Activated T-helper 17 cell treated with anti-CD3 and anti-CD28 coated beads, Interleukin-2, amount 50 U/mL, for 72 hours (primary cell): ENCODE measurements at places on chromosomes 6 and 20. TPM values are rescaled to one million over a fixed set of nuclear protein-coding genes. Genes with fewer than 3 reads are reported as not detected.

- ATAC-seq, result no peak
These were observed 149.7 kb upstream of the SGK1 start for GRCh38 chr6:134467620-134468019.

- ATAC-seq, result no peak
These were observed 1686.4 kb downstream of the GRIK2 start for GRCh38 chr6:103079867-103080266.

DNA sequence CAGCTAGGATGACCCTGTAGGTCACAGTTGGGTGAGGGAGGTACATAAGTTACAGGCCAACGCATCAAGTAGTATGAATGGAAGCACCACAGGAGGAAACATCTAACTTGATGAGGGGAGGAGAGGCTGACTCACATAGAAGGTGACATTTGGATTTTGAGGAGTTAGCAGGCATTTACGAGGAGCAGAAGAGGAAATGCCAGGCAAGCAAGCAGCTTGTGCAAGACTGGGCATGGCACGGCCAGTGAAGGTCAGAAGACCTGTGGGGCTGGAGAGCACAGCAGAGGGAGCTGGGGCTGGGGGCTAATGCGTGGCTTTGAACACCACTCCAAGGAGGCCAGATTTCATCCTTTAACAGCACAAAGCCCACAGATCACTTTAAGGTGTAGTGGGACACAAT lies 37.8 kb downstream of the MUC22 start:
- no peak for ATAC-seq

- ATAC-seq, result no peak
These were observed 4.8 kb downstream of the SLC32A1 start for GRCh38 chr20:38728911-38729642.

- no peak for ATAC-seq
These were observed 34.3 kb upstream of the TULP4 start for GRCh38 chr6:158278004-158278403.

- no peak for ATAC-seq
These were observed 89.2 kb downstream of the TRMT11 start for GRCh38 chr6:126075335-126076071.

DNA sequence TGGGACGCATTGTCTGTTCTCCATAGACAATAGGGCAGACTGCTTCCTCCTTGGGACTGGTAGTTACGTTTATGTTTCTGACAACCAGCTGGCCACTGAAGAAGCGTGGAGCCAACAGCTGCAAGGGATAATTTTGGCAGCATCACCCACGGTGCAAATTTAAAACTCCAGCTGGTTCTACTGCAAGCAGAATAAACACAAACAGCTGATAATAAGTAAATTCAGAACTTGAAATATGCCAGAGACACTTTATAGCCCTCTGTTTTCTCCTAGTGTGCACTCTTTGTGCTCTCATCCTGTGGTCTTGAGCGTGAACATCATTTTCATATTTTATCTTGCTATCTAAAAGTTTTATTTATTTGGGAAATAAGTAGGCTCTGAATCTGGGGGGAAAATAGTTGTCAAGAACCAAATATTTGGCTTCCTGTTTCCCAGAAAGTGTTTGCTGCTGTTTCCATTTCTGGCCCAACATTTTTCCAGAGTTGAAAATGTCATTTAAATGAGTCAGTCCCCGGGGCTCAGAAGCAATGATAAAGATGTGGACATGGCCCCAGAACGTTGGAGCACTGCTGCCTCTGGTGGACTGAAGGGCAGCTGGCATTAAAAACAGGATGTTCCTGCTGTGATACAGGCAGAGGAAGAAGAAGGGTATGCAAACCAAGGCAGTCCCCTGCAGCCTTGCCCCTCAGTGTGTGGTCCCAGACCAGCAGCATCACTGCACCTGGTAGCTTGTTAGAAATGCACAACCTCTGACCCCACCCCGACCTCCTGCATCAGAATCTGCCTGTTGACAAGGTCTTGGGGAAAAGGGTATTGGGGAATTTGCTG lies 12.5 kb upstream of the THBD start:
- ATAC-seq, result no peak

- ATAC-seq, result no peak
These were observed 122.5 kb downstream of the RNGTT start for GRCh38 chr6:88840796-88841539.

- ATAC-seq, result peak; percentile 40
These were observed 89.5 kb downstream of the TIAM2 start for GRCh38 chr6:155084431-155085123.

- no peak for ATAC-seq
These were observed 835.6 kb downstream of the TBC1D32 start for GRCh38 chr6:120498711-120499110.

AKAP12 gene
- total RNA-seq, result 0.79 TPM

- no peak for ATAC-seq
These were observed 18.8 kb downstream of the ELOVL4 start for GRCh38 chr6:79928478-79928998.

DNA sequence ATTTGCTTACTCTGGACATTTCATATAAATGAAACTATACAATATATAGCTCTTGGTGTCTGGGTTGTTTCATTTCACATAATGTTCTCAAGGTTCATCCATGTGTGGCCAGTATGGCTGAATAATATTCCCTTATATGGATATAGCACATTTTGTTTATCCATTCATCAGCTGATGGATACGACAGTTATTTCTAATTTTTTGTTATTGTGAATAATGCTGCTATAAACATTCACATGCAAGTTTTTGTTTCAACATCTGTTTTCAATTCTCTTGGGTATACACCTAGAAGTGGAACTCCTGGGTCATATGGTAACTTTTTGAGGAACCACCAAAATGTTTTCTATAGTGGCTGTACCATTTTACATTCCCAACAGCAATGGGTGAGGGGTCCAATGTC lies 101.1 kb downstream of the CDK19 start:
- ATAC-seq, result no peak

PPP1R3D gene
- total RNA-seq, result 5.3 TPM

DNA sequence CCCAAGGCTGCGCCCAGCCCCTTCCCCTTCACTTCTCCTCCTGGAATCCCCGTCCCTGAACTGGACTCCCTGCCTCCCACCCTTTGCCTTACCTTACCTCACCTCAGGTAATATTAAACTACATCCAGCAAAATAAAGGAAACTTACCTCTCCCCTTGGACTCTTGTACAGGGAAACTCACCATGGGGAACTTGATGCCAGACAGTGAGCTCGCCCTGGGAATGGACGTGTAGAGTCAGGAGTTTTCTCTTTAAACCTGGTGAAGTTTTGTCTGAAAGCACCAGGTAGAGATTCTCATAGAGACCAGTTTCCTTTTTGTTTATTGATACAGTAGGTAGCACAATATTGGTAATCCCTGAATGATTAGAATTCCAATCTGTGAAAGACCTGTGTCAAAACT lies 544 bp upstream of the HLA-C start:
- ATAC-seq, result no peak

- ATAC-seq, result no peak
These were observed 143.3 kb upstream of the GPR6 start for GRCh38 chr6:109834595-109835437.

CPXM1 gene
- total RNA-seq, result 0.69 TPM

DNA sequence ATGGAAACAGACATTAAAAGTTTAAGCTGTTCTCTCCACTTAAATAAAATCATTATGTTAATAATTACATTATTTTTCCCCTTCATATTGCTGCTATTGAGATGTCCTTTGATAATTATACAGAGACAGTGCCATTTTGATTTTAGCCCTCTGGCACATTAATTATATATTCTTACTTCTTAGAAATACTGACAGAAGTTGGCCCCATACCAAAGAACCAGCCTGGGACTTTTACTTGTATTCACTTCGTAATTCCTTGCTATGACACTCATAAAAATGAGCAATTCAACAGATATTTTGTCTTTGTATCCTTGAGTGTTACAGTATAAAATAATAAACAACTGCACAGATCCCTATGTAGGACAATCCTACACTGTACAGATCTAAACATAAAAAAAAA lies 743.7 kb downstream of the TBC1D32 start:
- ATAC-seq, result no peak

PKIB gene
- 1.1 TPM for total RNA-seq

GRCh38 chr20:53202777-53203176 lies 230.6 kb downstream of the TSHZ2 start:
- ATAC-seq, result peak; percentile 99

C6orf163 gene
- 1.5 TPM for total RNA-seq

DNA sequence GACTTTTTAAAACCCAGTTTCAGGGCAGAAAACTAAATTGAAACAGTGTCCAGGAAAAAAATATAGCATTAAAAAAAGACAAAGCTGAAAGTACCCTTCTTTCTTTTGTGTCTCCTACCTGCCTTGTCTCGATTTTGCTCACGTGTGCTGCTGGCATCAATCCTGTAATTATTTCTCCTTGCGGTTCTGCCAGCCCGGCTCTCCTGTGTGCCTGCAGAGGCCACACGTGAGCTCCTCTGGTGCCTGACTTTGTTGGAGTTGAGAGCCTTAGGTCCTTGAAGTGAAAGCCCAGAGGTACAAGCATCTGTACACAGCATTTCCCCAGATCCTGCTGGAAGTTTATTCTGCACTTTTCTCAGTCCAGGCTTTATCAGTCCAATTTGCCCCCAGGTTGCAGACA lies 36.5 kb downstream of the GHRH start:
- ATAC-seq, result no peak

RAET1G gene
- total RNA-seq, result not detected

PRSS35 gene
- total RNA-seq, result not detected

HSPA1L gene
- 2.9 TPM for total RNA-seq
